ENCODE measurements at places on chromosomes 5 and 9. TPM values are rescaled to one million over a fixed set of nuclear protein-coding genes. Genes with fewer than 3 reads are reported as not detected.

Gene PTCD2
- total RNA-seq: 7.7 TPM

Gene GLRA1
- not detected for total RNA-seq

Gene STXBP1
- 19.9 TPM for total RNA-seq

Gene FBP2
- total RNA-seq: not detected

Gene SLC36A2
- not detected for total RNA-seq

Gene SPATA9
- total RNA-seq: 1.3 TPM

Gene GBA2
- total RNA-seq: 29.0 TPM

Gene CMYA5
- total RNA-seq: 1.7 TPM

Gene ZNF474
- total RNA-seq: 0.64 TPM

Gene TIGD6
- 6.1 TPM for total RNA-seq

Gene SPINK6
- not detected for total RNA-seq

Gene ST6GALNAC6
- 44.0 TPM for total RNA-seq

Measured in fibroblast of villous mesenchyme (primary cell).